ENCODE measurements at places on chromosomes 13 and 19.
A peak's percentile ranks its signal among the peaks of the same experiment; 100 is the strongest.

DNA sequence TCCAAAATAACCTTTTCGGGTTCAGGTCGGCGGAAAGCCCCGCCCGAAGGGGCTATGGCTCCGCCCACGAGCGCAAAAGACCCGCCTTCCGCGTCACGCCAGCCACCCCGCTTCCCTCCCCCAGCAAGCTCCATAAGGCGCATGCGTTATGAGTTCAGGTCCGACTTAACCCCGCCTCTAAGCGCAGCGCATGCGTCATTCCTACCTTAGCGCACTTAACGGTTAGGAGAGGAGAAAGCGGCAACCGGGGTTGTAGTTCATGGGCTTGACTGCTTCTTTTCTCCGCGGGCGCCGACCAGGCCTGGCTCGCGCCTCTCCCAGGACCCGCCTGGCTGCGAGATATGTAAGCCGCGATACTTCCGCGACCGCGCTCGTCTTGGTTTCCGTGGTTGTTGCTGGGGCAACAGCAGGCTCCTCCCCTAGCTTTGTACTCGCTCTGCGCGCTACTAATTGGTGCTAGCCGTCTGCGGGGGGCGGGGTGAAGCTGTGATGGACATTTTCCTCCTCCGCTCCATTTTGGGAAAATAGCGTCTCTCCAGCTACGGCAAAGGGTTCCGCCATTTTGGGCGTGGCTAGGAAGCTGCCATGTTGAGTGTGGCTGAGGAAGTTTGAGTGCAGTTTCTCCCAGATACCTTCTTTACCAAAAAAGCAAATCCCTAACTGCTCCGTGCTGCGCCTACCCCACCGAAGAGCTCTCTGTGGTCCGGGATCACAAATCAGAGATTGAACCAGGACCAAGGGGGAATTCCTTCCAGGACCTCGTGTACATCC, at the start of gene B9D2:
B9D2 (minus strand) TSS at position 397 of the 771 bp plus-strand sequence. CDS start 630 bp downstream, outside the sequence.
- peak; percentile 99 for DNase-seq

- no peak for DNase-seq
Measured at GRCh38 chr19:18737954-18738351, 53.2 kb downstream of the COMP start.

GRCh38 chr13:76380446-76381065, 505.6 kb downstream of the KCTD12 start:
- DNase-seq = no peak

DNA sequence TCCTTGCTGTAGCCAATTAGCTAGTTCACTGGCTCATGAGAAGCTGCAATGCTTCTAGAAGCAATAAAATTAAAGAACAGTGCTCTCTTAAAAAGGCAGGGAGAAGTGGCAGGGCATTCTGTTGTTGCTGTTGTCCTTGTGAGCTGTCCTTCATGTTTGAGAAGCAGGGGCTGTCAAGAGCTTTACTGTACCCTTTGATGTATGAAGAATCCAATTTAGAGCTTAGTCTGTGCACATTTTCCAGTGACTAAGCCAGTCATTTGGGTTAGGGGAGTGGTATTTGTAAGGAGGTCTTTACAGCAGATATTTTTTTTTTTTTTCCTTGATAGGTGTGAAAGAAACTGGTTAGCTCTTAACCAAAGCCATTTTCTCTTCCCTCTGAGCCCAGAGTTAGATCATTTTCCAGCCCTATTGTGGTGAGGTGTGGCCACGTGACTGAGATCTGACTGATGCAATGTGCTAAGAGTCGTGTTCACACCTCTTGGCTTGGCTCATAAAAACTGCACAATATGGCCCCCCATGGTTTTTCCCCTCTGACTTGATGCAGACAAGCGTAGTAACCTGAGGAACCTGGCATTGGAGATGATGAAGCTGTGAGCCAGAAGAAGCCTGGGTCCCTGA, 309.6 kb upstream of the TMTC4 start:
- no peak for DNase-seq

GRCh38 chr19:4803736-4804695, 12.5 kb downstream of the FEM1A start:
- peak; percentile 85 for DNase-seq

GRCh38 chr19:6837525-6837924, 49.9 kb upstream of the ADGRE1 start:
- no peak for DNase-seq

DNA sequence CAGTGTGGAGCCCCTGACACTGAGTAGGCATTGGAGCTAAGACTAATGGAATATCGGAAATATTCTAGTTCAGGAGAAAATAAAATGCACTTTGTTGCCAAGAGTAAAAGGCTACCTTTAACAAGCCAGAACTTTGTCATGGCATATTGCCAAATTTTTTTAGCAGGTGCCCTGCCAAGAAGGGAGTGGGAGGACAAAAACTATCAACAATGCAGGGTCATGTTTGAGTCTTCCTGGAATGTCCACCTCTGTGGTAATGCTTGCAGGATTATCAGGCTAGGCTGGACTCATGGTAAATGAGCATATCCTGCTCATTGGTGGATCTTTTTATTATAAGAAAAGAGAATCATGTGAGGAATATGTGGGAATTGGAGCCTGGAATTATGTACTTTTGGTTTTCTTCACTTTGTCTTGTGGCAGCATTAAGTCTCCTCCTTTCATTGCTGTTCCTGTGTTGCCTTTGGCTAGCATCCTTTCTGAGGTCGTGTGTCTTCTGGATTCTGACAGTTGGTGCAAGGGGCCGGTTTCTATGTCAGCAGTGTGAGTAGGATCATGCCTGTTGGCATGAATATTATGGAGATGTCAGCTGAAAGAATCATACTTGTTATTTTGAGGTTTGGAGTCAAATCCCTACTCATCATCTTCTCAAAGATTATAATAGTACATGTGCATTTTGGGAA, 122.9 kb upstream of the SPRY2 start:
- no peak for DNase-seq

GRCh38 chr13:45837111-45837510, 14.4 kb downstream of the SIAH3 start:
- no peak for DNase-seq

GRCh38 chr19:48867746-48868113, 687 bp downstream of the PLEKHA4 start:
- DNase-seq = no peak

DNA sequence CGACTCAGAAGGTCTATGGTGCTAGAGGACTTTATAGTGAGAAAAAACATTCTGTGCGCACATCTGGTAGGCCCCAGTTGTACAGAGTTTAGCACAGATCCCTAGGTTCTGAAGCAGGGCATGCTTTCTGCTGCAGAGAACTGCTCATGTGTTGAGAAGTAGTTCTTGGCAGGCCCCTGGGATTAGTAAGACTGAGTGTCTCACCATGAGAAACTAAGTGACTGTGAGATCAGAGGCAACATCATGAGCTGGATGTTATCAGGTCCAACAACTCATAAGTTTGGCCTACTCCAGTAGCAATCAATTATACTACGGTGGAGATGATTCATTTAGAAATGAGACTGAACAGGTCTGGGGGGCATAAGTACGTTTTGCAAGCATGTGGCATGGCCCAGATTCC, 507.4 kb upstream of the KLF12 start:
- DNase-seq = no peak

GRCh38 chr19:52474351-52475127, 21.2 kb downstream of the ZNF578 start:
- DNase-seq = no peak

GRCh38 chr19:14164724-14165493, 28.5 kb upstream of the ASF1B start:
- no peak for DNase-seq

DNA sequence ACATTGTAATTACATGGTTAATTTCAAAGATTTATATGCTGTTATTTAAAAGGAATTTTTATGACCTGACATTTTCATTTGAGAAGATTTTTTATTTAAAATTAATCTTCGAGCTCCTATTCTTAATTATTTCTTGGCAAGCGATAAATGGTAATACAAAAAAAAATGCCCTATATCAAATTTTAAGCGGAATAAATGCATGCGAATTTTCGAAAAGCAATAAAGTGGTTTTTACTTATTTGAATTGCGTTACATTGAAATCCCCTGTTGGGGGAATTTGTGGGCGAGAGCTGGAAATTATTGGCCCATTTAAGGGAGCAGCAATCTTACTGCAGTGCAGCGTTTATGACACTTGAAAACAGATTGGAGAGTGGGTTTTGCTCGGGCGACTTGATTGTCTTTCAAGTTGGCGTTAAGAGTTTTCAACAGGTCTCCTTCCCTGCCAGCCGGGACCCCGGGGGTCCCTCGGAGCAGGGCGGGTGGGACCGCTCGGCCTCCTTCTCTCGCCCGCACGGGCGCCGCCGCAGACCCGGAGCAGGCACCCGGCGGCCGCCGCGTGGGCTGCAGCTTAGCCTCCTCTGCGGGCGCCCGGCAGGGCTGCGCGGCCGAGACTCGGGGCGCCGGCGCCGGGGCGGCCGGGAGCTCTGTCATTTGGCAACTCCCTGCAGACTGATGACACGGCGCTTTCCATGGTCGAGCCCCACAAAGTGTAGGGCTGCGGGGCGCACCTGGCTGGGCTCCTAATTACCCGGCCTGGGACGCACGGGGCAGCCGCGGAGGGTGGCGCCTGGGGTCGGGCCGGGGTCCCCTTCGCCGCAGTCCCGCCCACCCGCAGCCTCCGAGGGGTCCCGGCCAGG, 255.1 kb upstream of the SOX21 start:
- DNase-seq = peak; percentile 37

- no peak for DNase-seq
Measured at GRCh38 chr13:59303433-59303832, 860.3 kb downstream of the DIAPH3 start.

DNA sequence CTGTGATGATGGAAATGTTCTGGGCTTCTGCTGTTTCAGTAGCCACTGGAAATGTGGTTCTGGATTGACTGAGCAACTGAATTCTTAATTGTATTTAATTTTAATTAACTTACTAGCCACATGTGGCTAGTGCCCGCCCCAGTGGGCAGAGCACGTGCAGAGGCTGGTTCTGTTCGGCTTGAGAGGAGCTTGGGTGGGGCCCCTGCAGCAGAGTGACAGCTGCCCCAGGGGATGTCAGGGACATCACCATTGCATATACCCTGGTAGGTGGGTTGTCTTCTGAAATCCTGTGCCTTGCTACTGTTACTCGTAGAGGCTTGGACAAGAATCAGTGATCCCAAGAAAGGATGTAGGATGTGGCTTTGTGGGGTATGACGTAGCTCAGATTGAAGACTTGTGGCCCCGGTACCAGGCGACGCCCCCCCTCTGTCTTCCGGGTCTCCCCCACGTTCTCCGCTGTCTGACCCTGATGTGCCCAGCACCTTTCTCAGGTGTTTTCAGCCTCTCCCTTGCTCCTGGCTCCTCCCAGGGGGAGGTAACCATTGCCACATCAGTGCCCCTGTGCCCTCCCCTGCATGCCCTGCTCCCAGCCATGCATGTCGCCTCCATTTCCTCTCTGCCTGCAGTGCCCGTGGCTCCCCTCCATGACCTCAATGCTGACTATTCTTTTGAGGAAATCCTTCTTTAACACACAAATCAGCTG, 102.6 kb upstream of the RNF113B start:
- DNase-seq = no peak

DNA sequence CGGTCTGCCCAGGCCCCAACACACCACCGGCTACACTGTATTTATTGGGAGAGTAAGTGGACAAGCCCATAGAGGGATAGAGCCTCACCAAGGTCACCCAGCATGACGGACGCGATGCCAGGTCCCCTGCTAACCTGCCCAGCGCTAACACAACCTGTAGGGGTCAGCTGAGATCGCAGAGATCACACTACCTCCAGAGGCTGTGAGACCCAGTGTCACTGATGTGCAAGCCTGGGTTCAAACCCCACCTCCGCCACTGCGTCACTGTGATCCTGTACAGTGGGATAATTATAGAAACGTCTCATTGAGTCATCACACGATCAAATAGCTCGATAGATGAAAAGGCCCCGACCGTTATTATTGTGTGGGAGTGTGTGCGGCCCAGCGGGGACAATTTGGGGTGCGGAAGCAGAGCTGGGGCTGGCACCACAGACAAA, 10.6 kb upstream of the TLE2 start:
- DNase-seq = peak; percentile 26

GRCh38 chr13:100389617-100390016, 199.0 kb downstream of the GGACT start:
- DNase-seq = no peak

- peak; percentile 3 for DNase-seq
Measured at GRCh38 chr19:13557756-13558398, 51.6 kb upstream of the CACNA1A start.

GRCh38 chr19:36638862-36639510, 27.7 kb downstream of the ZNF461 start:
- DNase-seq = no peak

DNA sequence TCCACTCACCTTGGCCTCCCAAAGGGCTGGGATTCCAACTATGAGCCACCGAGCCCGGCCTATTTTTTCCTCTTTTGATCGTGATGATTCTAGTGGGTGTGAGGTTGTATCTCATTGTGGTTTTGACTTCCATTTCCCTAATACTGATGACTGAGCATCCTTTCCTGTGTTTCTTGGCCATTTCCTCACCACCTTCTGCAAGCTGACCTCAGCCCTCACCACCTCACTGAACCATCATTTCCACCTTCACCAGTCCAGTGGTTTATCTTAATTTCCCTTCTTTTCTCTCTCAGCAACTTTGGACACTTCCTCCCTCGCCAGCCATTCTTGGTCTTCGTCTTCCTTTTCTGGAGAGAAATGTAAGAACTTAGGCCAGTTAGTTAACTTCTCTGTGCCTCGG, 13.0 kb upstream of the BICRA start:
- no peak for DNase-seq

GRCh38 chr19:12965017-12965811, 4.2 kb upstream of the DAND5 start:
- DNase-seq = peak; percentile 96
